ENCODE measurements at places on chromosomes 5 and 9.
A peak's percentile ranks its signal among the peaks of the same experiment; 100 is the strongest.

DNA sequence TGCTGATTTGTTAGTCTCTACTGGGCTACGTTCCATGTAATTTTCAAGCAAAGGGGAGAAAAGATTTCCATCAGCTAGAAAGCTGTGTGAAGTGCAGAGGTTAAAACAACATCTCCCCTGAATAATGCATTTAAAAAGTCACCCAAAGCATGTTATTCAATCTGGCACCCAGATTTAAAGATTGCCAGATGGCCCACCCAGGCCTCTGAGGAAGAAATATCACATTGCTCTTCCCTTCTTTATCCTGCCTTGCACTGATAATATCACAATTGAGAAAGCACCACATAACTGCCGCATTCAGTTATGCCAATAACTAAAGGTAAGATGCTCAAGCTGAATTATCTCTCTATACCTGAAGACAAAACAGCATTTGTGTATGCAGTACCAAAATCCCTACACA is 119.4 kb upstream of the PUM3 start:
- DNase-seq: no peak

GRCh38 chr9:117869712-117870111 is 165.5 kb downstream of the TLR4 start:
- no peak for DNase-seq

DNA sequence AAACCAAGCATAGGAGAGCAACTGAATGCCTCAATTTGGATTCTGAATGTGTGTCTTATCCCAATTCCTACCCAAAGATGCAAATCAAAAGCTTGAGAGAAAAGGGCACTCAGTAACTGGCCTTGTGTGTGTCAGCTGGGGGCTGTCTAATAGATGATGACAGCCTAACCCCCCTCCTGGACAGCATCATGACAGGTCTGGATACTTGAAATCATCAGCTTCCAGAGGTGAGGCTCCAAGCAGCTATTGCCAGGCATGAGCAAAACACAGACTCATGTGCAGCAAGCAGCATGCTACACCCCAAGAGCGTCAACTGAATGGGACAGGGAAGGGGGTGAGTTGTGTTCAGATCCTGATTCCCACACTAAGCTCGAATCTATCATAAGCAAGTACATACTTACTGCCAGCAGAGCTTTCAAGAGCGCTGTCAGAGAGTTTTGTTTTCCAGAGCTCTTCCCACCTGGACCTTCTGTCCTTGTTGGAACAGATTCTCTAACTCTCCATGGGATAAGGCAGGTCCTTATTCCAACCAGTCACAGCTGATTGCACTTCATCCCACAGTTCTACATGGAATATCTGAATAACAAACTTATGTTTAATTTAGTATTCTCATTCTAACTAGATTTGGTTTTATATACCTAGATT is 467.5 kb downstream of the DTWD2 start:
- no peak for DNase-seq

DNA sequence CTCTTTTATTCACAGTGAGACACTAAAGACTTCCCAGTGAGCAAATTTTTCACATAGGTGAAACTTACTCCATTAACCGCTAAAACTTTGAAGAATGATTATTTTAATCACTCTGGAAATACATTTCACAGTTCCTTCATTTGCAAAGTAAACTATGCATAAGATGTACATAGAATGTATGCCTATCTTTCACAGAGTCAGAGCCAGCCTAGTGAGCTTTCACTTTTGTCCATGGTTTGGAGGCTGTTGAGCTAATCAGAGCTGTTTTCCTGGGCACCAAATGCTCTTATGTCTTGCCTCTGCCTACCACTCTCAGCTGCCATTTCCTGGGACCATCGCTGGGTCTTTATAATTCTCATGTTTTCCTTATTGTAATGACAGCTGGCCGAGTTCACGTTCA is 67.3 kb downstream of the PDE8B start:
- no peak for DNase-seq

DNA sequence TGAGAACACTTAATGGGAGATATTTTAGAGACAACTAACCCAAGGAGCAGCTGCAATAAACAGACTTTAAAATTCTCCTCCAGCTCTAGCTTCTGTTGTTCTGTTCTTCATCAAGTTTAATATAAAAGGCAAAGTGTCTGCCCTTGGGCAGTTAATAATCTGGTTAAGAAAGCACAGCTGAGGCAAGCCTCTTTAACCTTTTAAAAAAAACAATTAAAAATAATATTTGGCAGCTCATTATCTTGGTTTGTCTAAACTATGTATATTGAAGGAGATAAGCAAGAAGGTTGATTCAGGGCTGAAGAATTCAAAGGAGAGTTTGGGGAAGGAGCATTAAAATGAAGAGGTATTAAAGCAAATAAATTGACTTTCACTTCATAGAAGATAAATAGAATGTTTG is 75.4 kb downstream of the TSSK1B start:
- DNase-seq: no peak

- no peak for DNase-seq
Observed at GRCh38 chr5:855771-856530, 5.2 kb upstream of the ZDHHC11 start.

GRCh38 chr9:116090030-116090770 is 63.4 kb upstream of the PAPPA start:
- no peak for DNase-seq

DNA sequence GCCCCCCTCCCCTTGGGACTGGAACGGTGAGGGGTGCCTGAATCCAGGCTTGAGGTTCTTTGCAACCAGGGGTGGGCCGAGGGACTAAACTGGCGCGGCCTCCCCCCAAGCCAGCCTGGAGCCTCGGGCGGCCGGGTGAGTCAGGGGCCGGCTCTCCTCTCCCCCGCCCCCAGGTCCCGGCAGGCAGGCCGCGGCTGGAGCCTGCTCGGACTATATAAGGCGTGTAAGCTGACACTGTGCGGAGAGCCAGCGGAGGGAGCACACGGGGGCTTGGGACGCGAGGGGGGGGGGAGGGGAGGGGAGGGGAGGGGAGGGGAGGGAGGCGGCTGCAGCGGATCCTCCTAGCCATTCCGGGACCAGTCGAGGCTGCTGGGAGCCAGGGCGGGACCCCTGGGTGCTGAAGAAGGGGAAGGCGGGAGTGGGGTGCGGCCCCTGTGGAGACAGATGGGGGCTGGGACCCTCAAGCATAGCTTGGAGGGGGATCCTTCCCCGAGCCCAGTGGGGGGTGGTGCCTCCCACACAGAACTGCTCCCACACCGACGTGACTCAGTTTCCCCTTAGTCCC is 595 bp downstream of the PDLIM7 start:
- DNase-seq: peak; percentile 34

DNA sequence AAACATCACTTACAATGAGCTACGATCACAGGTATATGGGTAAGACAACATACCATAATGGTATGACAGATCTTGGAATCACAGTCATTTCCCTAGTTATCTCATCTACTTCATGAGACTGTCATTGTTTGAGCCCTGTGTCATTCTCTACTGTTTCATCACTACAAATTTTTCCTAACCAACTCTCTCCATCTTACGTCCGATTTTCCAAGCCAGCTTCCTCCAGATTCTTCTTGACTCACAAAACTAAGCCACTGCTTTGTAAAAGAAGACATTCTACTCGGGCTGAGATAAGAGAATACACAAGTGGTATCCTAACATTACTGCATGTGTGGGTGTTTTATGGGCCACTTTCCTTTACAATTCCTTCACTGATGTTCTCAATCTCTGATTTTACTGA is 49.6 kb downstream of the SERINC5 start:
- DNase-seq: peak; percentile 67

- no peak for DNase-seq
Observed at GRCh38 chr5:174159327-174160114, 114.0 kb downstream of the NSG2 start.

DNA sequence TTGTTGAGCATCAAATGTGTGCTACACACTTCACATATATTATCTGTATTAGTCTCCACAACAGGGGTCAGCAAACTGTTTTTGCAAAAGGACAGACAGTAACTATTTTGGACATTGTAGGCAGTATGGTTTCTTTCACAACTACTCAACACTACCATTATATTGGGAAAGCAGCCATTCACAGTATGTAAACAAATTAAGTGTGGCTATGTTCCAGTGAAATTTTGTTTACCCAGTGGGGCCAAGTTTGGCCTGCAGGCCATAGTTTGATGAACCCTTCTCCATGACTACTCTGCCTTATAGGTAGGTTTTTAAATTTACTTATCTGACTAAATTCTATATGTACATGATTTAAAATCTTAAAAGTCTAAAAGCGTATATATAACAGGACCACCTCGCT is 13.0 kb upstream of the FAM151B start:
- no peak for DNase-seq

DNA sequence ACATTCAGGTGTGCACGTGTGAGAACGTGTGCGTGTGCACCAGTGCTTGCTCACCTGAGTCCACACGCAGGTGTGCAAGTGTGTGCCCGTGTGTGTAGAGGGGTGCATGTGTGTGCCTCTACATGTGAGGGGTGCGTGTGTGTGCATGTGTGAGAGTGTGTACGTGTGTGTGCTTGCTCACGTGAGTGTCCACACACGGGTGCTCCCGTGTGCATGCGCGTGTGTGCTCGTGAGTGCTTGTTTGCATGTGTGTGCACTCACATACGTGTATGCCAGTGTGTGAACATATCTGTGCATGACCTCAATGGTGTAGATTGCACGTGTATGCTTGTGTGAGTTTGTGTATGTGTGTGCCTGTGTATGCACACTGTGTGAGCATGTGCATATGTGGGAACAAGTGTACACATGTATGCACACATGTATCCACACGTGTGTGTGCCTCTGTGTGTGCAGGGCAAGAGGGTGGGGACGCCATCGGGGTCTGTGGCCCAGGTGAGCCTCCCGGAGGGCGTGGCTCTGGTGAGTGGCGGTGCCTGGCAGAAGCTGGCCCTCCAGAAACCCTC is 40.6 kb upstream of the NOTCH1 start:
- no peak for DNase-seq

DNA sequence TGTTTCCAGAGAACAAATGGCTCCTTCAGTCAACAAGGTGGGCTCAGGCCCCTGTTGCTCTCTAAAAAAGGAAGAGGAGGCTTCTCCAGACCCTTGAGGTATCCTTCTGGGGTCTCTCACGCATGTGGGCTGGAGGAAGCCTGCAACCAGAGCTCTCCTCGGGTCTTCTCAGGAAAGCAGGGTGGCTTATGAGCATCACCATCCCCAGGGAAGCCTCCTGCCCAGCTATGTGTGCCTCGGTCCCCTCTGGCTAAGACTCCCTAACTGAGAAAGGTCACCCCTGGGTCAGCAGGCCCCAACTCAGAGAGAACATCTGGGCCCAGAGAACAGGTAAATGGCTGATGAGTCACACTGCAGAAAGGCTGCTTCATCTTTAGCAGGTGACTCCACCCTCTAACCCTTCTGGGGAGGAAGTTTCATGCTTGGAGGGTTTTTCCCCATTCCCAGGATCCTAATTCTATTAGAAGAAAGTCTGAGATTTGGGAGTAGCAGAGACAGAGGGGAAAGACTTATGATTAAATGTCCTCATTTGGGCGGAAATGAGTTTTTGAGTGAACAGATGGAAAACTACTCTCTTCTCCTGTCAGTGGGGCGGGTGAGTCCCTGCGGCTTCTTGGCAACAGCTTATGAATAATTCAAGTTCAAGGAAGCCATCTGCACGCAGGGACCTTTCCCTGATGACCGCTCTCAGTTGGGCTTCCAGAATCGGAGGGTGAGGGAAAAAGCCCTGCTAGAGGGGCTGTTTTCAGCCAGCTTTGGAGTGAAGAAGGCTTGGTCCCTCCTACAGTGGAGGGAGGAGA is 41.9 kb downstream of the TGFBI start:
- DNase-seq: no peak

DNA sequence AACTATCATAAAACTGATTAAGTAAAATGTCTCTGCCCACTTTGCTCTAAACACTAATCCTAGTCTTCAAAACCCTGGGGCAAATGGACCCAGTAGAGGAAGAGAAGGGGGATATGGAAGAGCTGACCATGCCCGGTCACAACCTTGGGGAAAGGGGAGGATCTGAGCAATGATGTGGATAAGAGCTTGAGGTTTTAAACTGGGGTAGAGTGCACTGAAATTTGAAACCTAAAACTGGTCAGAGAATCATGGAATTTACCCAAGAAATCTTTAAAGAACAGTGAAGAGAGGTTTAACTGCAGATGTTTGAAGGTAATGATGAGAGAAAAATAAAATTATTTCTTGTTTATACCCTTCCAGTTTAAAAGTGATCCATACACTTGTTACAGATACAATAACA is 110.8 kb downstream of the MRPS30 start:
- no peak for DNase-seq

GRCh38 chr9:112050544-112051475 is 124.3 kb downstream of the SUSD1 start:
- peak; percentile 97 for DNase-seq

GRCh38 chr5:74722271-74722670 is 37.2 kb downstream of the HEXB start:
- DNase-seq: no peak

DNA sequence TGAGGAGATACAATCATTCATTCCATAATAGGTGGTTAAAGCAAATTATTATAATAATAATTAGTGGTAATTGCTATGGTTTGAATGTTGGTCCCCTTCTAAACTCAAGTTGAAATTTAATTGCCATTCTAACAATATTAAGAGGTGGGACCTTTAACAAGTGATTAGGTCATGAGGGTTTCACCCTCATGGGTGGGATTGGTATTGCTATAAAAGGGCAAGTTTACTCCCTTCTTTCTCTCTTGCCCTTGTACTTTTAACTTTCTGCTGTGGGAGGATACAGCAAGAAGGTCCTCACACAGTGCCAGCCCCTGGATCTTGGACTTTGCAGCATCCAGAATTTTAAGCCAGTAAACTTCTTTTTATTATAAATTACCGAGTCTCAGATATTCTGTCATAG is 101.9 kb upstream of the PARP8 start:
- DNase-seq: no peak

DNA sequence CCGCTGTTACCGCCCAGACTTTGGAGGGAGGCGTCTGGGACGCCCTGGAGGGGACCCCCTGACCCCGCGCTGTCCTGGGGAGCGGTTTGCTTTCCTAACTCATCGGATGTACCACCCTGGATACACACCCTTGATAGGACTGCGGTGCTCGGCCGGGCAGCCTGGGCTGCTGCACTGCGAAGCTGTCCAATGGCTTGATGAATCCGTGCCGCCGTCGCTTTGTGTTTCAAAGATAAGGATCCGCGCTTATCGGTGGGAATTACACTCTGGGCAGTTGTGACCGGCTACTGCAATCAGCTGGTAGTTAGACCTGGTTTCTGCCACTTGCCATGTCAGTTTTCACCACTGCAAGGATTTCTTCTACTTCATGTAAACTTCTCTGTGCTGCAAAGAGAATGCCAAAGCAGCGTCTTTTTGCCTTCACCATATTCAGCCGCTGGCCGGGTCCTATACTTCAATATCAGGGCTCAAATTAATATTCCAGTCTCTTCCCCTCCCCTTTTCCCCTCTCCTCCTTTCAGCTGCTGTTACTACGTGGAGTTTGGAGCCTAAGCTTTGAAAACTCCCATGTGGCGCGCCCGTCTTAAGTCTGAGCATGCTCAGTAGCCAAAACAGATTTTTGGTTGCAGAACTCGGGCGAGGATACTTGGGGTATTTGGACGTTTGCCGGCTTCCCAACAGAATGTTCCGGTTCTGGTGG is 727 bp downstream of the SMAD5 start:
- DNase-seq: no peak
